Right ventricle myocardium superior (tissue), 1 donor: ENCODE measurements at places on chromosomes 1 and 21.

GRCh38 chr1:233140499-233140898 is 155.0 kb downstream of the PCNX2 start:
- no peak for DNase-seq

DNA sequence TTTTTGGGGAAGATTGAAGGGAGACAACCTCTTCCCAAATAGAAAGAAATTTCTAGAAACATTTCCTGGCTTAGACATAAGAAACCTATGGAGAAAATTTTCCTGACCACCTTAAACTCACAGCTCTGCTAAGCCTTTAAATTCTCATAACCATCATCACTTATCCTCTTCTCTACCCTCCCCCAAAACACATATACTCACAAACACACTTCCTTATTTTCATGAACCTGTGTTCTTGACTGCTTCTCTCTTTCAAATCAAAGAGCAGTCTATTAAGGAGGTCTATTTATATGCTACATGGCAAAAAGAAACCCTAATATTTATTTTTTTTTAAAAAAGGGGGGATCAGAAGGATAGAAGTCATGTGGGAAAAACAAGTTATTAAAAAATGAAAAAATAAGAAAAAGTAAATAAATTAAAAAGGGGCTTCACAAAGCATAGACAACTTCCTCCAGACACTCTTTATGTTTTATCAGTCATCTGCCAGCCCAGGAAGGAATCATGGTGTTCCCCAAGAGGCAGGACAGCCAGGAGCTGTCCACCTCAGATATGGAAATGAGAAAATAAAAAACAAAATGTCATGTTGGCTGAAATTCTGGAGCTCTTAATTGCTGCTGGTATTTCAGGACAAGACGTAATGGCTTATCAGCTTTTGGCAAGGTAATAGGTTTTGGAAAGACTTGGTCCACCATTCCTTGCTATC is 12.8 kb upstream of the RGS2 start:
- no peak for DNase-seq

GRCh38 chr1:39490596-39491145 is 765 bp upstream of the BMP8A start:
- no peak for DNase-seq

DNA sequence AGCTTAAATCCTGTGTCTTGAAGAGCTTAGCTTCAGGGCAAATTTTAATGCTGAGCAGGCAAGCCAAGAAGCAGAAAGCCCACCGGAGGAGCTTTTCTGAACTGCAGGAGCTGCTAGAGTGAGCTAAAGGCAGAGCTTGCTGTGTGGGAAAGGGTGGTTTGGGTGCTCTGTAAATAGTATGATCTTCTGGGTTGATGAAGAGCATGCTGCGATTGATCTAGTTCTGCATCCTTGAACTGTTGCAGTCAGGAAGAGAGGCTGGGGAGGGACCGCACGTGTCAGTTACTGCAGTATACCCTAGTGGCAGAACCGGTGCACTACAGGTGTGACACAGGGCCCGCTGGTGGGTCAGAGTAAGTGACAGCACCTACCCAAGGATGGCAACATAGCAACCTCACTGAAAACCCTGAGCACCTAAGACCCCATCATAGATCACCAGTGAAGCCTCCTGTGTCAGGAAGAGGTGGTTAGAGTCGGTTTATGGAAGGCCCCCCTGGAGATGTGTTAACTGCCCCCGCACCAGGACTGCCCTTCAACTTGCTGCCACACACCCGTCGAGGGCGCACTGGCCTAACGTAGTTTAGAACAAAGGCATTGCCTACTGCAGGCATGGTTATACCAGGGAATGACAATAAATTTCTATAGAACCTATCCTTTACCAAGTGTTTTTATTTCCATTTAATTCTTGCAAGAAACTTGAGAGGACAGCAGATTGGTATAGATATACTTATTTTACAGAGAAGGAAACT is 146.0 kb upstream of the KIAA0040 start:
- no peak for DNase-seq

GRCh38 chr1:209384710-209385550 is 198.6 kb upstream of the CAMK1G start:
- DNase-seq: no peak

- no peak for DNase-seq
These were observed 292.5 kb downstream of the TTLL7 start for GRCh38 chr1:83706354-83706938.

- DNase-seq: no peak
These were observed 2.0 kb upstream of the UBE2G2 start for GRCh38 chr21:44803651-44804050.

GRCh38 chr1:42736571-42737200 is 3.4 kb downstream of the CLDN19 start:
- no peak for DNase-seq

DNA sequence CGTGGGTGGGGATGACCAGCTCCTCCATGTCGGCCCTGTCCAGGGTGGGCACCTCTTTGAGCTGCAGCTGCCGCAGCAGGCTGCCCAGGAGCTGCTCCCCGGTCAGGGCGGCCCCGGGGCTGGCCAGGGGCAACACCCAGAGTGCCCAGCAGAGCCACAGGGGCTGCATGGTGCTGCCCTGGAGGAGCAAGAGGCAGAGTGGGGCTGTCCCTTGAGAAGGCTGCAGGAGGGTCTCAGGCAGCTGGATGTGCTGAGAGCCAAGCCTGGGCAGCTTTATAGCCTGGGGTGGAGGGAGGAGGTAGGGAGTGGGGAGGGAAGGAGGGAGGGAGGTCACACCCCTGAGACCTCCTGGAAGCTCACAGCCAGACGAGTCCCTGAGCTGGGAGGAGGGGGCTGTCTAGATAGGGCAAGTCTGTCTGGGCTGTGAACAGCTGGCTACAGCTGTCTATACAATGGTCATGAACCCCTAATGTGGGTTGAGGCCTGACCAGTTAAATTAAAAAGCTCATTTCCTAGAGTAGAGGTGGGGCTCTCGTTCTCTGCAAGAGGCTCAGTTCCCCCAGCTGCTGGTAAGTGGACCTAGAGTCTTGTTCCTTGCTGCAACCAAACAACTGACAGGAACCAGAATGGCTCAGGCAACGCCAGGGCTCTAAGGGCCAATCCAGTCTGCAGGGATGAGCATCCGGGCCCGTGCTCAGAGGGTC is at the start of gene LEFTY1:
Gene LEFTY1, minus strand, starts transcription at position 249 of the 704 bp plus-strand sequence. Its CDS starts 80 bp downstream, at position 169.
- no peak for DNase-seq

DNA sequence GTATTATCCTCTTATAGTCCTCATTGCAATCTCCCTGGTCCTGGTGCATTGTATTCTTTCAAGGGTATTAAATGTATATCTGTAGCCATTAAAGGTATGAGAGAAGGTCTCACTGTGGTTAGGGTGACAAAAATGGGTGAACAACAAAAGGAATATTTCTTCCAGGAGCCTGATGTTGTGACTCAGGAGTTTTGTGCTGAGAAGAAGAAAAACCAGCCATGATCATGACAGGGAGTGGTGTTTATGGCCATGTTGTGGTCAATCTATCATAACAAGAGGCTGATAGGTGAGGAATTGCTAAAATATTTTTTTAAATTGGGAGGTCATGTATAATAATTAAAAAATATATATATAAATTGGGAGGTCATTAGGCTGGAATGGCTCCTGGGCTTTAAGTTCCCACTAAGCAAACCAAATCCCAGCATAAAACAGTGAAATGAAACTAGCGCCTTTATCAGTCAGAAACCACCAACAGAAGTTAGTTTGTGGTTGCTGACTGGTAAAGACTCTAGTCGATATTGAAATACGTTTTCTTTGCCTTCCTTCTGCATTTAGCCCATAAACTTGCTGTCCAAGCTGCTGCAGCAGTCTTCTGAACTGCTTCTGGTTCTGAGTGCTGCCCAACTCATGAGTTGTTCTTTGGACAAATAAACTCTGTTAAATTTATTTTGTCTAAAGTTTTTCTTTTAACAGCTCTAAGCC is 60.3 kb downstream of the TBX19 start:
- DNase-seq: no peak

DNA sequence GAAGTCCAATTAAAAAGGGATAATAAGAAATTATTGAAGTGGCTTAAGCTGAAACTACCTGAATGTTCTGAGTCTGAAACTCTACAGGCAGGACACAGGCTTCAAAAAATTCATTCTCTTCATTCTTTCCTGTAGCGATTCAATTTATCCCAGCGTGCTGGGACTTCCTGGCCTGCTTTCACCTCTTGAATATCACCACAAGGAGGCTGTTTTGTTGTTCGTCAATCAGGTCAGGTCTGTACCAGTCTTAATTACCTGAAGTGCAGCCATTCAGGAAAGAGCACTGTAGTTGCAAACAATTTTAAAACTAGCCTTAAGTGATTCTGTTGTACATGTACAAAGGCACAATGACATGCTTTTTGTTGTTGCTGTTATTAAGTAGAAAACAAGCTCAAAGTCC is 38.4 kb downstream of the FYB2 start:
- DNase-seq: no peak

DNA sequence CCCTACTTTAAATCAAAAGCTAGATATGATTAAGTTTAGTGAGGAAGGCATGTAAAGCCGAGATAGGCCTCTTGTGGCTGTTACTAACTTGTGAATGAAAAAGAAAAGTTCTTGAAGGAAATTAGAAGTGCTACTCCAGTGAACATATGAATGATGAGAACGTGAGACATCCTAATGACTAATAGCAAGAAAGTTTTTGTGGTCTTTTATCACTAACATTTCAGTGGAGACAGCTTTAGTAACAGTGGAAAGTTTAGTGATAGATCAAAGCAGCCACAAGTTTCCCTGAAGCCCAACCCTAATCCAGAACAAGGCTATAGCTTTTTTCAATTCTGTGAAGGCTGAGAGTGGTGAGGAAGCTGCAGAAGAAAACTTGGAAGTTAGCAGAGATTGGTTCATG is 73.6 kb upstream of the LRRC8B start:
- DNase-seq: no peak

DNA sequence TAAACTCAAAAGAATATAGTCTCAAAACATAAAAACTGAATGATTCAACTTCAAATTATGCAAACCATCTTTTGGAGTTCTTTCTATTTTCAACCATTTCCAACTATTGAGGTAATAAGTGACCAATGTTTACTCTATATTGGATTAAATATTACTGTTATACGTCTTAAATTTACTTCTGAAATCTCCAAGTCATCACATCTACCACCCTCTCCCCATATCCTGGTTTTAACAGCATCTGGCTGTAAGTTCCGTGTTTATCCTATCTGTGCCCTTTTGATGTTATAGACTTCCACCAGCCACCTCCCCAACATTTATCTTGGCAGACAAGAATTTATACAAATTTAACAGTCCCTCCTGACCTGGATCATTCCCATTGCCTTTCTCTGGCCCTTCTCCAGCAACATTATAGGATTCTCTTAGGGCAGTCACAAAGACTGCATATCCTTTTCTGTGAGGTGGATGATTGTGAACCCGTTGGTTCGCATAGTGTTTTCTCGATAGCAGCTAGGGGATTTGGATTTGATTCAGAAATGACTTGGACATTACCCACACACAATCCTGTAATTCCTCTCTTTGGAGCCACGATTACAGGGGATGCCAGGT is 313.4 kb upstream of the FMN2 start:
- no peak for DNase-seq

- DNase-seq: no peak
These were observed 13.5 kb downstream of the TOR3A start for GRCh38 chr1:179095377-179095776.

GRCh38 chr1:208077232-208078075 is 166.5 kb upstream of the CD34 start:
- DNase-seq: no peak

GRCh38 chr1:9900142-9901043 is 9.7 kb downstream of the CTNNBIP1 start:
- DNase-seq: peak; percentile 84

DNA sequence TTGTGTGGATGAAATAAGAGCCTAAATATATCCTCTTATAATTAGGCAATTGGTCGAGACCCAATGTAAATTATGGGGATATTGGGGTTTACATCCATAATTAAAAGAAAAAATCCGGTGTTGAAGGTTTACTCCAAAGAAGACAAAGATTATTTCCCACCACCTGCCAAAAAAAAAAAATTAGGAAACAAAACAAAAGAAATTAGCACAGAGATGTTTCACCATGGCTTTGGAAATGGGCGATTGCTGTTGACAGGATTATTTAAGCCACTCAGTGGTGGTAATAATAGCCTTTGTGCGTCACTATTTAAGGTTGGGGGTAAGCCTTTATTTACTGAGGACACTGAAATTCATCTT is 585 bp upstream of the GLRX2 start:
- no peak for DNase-seq

- DNase-seq: no peak
These were observed 80.3 kb downstream of the TTC3 start for GRCh38 chr21:37153196-37153934.

- DNase-seq: no peak
These were observed 202.6 kb downstream of the NFIA start for GRCh38 chr1:61284936-61285335.

- no peak for DNase-seq
These were observed 49.8 kb upstream of the OLIG2 start for GRCh38 chr21:32975811-32976431.

DNA sequence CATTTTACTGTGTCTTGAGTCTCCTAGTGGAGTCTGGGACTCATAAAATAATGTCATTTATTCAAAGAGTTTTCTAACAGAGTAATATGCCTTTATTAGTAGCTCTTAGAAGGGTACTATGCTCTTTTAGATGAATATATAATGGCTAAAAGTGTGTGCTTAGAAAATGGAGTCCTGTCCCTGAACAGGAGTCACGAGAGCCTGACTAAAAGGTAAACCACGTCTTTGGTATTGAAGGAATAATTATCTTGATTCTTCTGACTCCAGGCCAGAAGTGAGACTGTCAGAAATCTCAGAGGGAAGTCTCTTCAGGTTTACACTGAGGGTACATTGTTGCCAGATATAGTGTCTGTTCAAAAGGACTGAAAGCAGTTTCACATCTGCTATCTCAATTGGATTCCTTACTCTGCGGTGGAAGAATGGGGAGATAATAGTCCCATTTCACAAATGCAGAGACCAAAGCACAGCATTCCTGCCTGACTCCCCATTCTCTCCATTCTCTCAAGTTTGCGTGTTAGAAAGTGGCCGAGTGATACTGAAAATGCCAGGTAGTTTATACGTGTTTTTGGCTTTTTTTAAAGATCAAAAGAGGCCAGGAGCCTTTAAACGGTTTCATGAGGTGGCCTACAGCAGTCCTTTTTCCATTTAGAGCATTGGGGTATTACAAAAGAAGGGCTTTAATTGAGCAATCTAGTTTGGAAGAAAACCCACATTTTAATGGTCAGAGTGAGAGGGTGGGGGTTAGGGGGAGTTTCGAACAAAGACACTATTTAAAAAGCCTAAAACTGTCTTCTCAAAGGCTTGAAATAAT is 176.6 kb downstream of the VPS13D start:
- no peak for DNase-seq

- peak; percentile 84 for DNase-seq
These were observed 42.3 kb upstream of the NFASC start for GRCh38 chr1:204828352-204828850.

- DNase-seq: no peak
These were observed 39.1 kb downstream of the AKNAD1 start for GRCh38 chr1:108817811-108818210.

- no peak for DNase-seq
These were observed 18.1 kb downstream of the VANGL2 start for GRCh38 chr1:160418483-160418882.

GRCh38 chr1:232398823-232399222 is 231.1 kb downstream of the SIPA1L2 start:
- no peak for DNase-seq

- DNase-seq: no peak
These were observed 10.8 kb upstream of the A3GALT2 start for GRCh38 chr1:33331444-33332356.

GRCh38 chr1:39540504-39541031 is 36.0 kb downstream of the PABPC4 start:
- peak; percentile 83 for DNase-seq
